ACHN (cell line): ENCODE measurements at places on chromosomes 7 and 10.
A peak's percentile ranks its signal among the peaks of the same experiment; 100 is the strongest.

DNA sequence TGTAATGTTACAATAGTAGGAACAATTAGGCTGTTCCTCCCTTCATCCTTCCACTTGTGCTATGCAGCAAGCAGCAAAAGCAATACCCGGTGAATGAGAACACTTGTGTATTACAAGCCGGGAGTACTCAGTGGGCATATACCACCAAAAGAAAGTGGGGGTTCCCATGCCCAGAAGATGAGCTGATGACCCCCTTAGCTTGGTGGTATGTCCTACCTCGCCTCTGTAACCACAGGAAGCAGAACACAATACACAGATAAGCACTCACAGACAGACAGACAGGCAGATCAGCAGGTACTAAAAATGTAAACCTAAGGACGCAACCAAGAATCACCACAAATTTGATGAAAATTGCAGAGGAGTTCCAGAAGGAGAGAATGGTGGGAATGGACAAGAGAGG lies 15.5 kb upstream of the KIF20B start:
- DNase-seq, result no peak

DNA sequence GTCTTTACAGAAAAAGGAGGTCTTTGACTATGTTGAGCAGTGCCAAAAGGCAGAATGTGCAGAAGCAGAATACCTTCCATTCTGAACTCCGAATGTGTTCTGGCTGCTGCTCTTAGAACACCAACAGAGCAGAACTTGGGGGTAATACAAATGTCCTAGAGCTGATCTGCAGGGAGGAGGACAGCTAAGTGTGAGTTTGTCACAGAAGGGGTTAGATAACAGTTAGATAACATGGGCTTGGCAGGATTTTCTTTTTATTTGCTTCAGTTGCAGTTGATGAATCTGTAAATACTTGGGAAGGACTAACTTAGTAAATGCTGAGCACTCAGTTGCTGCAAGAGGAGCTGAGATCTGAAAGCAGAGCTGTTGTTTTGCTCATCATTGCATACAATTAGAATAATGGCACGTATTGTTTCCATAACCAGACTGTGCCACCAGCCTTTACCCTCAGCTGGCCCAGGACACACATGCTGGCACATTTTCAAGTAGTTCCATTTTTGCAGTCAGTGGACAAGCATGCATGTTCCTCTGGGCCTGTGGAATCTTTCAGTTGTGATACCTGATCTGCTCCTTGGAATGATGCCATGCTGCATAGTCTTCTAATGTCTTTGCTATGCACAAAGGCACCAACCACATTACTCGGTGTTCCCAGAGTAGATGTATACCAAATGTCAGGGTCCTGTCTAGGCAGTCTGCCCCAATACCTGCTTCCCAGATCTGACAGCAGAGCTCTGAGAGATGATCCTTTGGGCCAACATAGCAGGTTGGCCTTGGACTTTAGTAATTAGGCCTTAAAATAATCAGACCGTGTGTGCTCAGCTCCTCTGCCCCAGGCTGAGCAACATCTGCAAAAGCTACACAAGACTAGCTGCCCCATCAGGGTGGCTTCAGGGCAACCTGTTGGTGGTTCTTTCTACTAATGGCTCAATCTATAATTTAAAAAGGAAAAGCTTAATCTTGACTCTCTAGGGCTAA lies 55.7 kb downstream of the GSDME start:
- DNase-seq, result peak; percentile 44

GRCh38 chr10:110456523-110457091 lies 41.1 kb upstream of the DUSP5 start:
- DNase-seq, result no peak

GRCh38 chr10:83725567-83725966 lies 413.7 kb upstream of the GHITM start:
- DNase-seq, result no peak

DNA sequence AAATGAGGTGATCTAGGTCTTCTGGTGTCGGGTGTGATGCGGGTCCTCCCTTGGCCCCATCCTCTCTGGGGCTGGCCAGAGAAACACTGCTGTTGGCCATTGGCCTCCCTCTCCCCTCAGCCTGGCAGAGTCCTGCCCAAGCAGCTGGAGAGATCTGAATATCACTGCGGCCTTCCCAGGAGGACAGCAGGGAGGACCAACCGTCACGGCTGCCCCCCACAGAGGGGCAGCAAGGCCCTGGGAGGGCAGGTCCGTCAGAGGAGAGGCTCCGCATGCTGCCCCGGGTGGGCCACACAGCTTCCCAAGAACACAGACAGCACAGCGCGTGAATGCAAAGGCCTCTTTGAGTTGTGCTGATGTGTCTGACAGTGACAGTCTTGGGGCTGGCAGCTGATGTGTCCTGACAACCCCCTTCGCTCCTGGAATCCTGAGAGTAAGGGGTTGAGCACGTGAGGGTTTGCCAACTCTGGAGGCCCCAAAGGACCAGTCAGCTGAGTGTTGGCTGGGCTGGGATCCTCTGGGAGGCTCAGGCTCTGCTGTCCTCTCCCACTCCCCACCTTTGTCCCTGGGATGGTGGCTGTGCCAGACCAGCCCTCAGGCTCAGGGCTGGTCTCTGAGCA lies 132.5 kb upstream of the UNC5B start:
- no peak for DNase-seq

GRCh38 chr7:155860840-155861479 lies 48.7 kb upstream of the SHH start:
- DNase-seq, result peak; percentile 91

DNA sequence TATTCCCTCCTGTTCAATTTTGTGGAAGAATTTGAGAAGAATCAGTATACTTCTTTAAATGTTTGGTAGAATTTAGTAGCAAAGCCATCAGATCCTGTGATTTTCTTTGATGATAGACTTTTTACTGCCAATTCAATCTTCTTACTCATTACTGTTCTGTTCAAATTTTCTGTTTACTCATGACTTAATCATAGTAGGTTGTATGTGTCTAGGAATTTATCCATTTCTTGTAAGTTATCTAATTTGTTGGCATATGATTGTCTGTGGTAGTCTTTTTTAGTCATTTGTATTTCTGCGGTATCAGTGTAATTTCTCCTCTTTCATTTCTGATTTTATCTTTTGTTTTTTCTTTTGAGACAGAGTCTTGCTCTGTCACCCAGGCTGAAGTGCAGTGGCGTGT lies 87.4 kb downstream of the CCDC3 start:
- DNase-seq, result no peak

- DNase-seq, result no peak
Observed at GRCh38 chr10:11173042-11173441, 155.4 kb downstream of the CELF2 start.
